ENCODE measurements at places on chromosomes 3 and 15. TPM values are rescaled to one million over a fixed set of nuclear protein-coding genes. Genes with fewer than 3 reads are reported as not detected.

ATP6V1A gene
- total RNA-seq, result 156 TPM

VGLL3 gene
- total RNA-seq, result not detected

FAM81A gene
- under 0.01 TPM for total RNA-seq

SLC38A3 gene
- total RNA-seq, result under 0.01 TPM

SLC9A9 gene
- total RNA-seq, result 3.9 TPM

EPHA3 gene
- total RNA-seq, result not detected

RIOX2 gene
- total RNA-seq, result 29.0 TPM

IQCH gene
- 1.0 TPM for total RNA-seq

Measured in dermis microvascular lymphatic vessel endothelial cell (primary cell).